IPS DF 6.9 (cell line): ENCODE measurements at places on chromosomes 3 and 15.

- no peak for DNase-seq
Measured at GRCh38 chr3:155809181-155809580, 3.1 kb upstream of the C3orf33 start.

GRCh38 chr3:176587089-176587488, 610.2 kb downstream of the TBL1XR1 start:
- no peak for DNase-seq

DNA sequence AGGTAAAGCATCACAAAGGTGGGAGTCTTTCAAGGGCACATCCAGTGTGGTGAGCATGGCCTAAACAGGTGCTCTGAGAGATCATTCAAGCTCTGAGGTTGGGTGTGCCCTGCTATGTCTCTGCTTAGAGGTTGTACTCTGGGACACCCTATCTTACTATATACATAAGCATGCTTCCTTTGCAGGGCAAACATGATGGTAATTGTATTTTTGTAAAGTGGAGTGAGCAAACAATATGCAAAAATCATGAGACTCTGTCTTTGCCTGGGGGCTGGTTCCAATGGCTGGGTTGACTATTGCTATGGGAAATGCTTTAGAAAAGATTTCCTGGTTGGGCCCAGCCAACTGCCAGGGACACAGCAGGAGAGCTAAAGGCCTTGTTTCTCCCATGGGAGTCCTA, 315.1 kb upstream of the TLE3 start:
- no peak for DNase-seq

DNA sequence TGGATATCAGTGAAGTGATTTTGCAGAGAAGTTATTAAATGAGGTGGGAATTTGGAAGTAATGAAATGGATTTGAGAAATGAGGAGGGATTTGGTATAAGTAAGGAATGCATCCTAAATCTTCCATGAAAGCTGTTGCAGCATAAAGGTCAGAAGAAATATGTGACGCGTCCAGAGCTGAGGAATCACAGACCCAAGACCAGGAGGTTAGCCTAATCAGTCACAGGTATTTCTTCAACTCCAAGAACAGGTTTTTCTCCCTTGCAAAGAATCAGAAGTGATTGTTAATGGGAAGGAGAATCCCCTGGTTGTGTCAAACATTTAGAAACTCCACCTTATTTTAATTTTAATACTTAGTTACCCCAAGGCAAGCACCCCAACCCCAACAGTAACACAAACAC, 253.2 kb downstream of the MEX3B start:
- no peak for DNase-seq

GRCh38 chr15:100651253-100651652, 48.9 kb downstream of the ASB7 start:
- no peak for DNase-seq
